ENCODE measurements at places on chromosomes 3 and 15. TPM values are rescaled to one million over a fixed set of nuclear protein-coding genes. Genes with fewer than 3 reads are reported as not detected.

The PRTG gene
- 3.6 TPM for total RNA-seq

The LYZL4 gene
- not detected for total RNA-seq

The ST3GAL6 gene
- 8.3 TPM for total RNA-seq

The TEX264 gene
- 11.8 TPM for total RNA-seq

The CPOX gene
- total RNA-seq = 33.4 TPM

The TUSC7 gene
- total RNA-seq = not detected

The EPHB1 gene
- 7.0 TPM for total RNA-seq

DNA sequence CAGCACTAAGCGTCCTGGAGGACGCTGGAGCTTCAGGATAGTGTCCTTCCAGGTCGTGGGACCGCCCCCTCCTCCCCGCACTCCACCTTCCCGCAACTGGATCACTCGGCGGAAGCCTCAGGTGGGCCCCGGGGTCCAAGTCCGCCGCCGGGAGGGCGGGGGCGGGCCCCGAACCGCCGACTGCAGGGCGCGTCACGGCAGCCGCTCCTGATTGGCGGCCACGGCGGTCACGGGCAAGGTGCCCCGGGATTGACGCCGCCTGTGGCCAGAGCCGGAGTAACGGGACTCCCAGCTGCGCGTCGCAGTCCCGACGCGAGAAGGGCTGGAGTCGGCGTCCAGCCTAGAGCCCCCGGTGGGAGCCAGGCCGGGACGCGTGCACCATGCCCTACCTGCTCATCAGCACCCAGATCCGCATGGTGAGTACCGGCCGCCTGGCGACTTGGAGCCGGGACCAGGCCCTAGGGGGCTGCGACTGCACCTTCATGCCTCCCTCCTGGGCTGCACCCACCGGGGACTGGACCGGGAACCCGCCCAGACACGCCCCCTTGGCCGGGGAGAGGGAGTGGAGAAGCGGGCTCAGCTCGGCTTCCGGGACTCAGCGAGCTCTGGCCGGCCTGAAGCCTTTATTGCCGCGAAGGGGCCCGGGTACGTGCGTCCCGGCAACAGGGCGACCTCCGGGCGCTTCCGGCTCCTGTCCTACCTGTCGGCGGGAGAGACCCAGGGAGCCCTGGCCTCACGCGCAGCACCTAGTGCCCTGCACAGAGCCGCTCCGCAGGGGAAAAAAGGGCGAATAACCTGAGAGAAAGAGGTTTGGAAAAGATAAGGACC lies at the start of gene GCHFR:
Gene GCHFR, plus strand, starts transcription at position 268 of the 828 bp plus-strand sequence. Its CDS starts 113 bp downstream, at position 381.
- peak; percentile 81 for DNase-seq

DNA sequence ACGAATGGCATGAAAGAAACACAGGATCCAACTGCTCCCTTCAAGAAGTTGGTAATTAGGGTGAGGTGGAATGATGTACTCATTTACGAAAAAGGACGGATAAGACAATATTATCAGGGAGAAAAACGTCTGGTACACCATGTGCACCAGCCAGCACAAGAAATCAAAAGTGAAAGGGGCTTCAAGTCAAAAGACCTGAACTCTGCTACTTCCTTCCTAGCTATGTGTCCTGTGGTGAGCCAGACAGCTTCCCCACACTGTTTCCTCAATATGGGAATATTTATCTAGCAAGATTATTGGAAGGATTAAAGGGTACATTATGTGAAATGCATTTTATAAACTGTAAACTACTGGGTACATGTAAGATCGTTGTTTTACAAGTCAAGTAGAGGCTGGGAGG lies 33.9 kb downstream of the RAB27A start:
- no peak for DNase-seq

DNA sequence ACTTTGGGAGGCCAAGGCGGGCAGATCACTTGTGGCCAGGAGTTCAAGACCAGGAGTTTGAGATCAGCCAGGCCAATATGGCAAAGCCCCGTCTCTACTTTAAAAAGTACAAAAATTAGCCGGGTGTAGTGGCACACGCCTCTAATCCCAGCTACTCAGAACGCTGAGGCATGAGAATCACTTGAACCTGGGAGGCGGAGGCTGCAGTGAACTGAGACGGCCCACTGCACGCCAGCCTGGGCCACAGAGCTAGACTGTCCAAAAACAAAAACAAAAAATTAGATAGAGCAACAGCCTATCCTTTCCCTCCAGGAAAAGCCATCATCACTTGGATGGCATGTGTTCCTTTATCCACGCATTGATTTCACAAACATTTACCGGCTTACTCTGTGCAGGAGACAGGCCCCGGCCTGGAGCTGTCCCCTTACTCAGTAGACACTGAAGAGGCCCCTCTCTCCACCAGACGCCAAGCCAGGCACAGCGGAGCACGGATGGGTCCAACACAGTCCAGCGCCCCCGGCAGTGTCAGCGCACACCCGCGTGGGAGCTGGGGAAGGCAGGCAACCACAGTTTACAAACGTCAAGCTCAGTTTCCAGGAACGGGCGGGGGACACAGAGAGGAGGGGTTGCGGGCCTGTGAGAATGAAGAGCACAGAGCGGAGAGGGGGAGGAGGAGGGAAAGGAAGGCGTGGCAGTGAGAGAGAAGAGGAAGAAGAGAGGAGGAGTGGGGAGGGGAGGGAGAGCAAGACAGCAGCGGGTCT lies 3.1 kb downstream of the GP5 start:
- DNase-seq = peak; percentile 45

DNA sequence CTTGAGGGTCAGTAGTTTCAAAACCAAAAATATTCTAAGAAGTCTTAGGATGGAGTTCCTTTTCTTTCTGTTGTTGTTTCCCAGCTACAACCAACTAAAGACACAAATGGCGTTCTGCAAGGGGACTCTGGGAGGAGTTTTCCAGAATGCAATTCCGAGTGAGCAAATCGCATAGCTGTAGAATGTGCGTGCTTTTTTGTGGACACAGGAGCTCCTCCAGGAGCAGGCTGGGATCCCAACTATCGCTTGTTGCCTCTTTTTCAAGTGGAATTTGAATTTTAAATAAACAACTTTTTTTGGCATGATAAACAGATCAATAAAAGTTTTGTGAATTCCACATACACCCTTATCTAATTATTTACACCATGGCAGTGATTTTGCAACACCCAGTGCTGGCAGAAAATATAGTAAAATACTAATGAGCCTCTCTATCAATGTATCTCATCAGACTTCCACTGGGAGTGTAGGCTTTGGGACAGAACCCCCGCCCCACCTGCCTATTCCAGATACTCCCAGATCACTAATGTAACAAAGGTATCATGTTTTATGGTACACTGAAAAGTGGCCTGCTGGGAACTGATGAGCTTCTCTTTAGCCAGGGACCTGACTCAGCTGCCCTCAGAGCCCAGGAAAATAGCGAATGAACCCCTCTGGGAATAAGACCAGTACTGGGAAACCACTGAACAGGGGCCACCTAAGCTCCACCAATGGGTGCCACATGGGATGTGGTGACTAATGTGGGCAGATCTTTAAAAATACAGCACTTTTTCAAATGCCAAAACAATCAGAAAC lies 66.4 kb downstream of the LMCD1 start:
- DNase-seq = no peak

DNA sequence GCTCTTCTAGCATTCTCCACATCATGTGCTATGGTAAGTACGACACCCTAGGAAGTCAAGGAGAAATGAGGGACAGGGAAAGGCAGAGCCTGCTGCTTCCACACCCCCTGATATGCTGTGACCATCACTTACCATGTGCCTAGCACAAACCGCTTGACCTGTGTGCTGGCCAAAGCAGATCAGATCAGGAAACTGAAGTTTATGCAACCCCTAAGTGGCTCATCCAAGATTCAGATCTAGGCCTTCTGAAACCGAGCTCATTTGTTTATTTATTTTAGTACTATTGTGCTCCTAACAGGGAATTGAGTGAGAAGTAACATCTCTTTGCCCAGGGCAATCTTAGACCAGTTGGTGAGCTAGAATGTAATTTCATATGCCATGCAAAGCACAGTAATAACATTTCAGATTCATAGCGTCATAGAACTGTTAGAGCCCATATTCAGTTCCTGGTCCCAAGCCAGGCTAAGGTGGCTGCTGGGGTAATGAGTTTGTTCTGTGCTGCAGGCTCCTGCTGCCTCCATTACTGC lies at the start of gene RTP2:
Gene RTP2, minus strand, starts transcription at position 51 of the 527 bp plus-strand sequence. CDS start 429 bp downstream, outside the sequence.
- DNase-seq = no peak

- no peak for DNase-seq
Observed at GRCh38 chr15:76160426-76161152, 100.8 kb downstream of the TMEM266 start.

DNA sequence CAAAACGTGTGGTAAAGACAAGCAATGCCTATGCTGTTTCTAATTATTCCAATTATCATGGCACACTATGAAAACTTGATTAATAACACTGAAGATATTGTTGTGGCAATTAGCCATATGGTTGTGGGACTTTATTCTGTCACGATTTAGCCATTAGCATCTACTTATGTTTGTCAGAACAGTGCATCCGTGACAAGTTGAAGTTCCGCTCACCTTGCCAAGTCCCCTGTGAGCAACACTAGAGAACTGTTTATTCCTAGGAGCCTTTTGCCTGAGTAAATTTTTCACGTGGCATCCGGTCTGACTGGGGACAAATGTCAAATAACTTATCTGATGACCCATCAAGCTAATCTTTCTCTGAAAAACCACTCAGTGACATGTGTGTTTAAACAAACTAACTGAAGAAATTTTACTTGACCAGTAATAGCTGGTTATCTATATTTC lies 403.3 kb downstream of the TBC1D5 start:
- DNase-seq = no peak

DNA sequence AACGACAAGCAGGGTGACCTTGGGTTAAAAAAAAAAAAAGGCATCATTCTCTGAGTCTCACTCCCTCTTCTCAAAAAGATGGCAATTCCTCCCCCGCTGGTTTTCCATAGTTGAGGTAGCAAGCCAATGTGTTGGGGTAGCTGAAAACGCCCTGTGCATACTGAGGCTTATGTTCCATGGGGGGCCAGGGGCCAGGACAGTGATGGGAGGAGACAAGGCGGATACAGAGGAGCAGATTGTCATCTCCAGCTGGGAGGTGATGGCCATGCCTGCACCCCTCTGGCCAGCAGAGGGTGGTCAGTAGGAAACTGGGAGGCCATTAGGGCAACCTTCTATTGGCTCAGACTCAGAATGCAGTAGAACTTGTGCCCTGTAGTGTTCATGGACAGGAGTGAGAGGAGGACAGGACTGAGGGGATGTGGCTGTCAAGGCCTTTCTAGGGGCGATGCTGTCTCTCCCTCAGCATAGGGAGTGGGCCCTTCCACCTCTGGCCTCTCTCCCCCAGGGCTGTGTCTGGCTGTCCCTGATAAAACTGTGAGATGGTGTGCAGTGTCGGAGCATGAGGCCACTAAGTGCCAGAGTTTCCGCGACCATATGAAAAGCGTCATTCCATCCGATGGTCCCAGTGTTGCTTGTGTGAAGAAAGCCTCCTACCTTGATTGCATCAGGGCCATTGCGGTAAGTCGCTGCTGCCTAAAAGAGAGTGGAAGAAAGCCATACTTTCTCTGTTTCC lies 1.9 kb downstream of the TF start:
- no peak for DNase-seq

DNA sequence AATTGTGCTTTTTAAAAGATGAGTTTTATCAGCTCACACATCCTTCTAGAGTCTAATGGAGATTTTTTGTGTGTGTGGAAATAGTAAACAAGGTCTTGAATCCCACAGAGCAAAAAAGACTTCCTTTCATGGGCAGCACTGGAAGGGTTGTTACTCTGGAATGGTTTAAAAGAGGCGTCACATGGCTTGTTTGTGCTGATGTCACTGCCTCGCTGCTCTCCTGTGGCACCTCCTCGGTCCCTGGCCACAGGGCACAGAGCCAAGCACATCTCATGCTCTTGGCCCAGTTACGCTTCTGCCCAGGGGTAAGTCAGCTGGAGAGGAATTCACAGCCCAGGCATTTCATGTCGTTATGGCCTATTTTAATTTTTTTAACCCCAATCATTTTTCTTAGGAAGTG lies 53.2 kb downstream of the PGPEP1L start:
- DNase-seq = no peak

- DNase-seq = no peak
Observed at GRCh38 chr3:122755491-122755890, 38.1 kb downstream of the HSPBAP1 start.

GRCh38 chr15:57704441-57704840 lies 2.1 kb upstream of the POLR2M start:
- DNase-seq = no peak

DNA sequence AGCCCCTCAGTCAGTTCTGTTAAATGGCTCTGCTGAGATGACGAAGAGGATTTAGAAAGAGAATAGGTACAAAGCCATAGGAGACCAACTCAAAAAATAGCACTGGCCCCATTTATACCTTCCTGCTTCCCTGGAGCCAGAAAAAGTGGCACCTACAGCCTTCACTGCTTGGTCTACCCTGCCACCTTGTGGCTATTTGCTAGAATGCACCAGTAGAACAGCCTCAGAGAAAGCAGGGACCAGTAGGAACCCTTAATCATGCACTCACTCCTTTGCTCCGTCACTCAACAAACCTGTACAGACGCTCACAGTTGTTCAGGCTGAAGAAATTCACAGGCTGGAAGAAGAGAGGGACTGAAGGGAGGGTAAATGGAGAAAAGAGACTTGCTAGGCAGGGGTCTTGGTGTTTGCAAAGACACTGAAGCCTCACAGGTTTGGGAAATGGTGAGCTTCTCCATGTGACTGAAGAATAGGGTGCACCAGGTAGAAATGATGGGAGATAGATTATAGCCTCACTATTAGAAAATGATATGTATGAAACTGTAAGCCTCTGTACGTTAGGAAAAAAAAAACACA lies 12.1 kb upstream of the RTP2 start:
- peak; percentile 81 for DNase-seq

GRCh38 chr3:94372026-94372425 lies 309.2 kb downstream of the NSUN3 start:
- DNase-seq = no peak

- DNase-seq = no peak
Observed at GRCh38 chr3:127691489-127691888, 18.7 kb downstream of the ABTB1 start.

GRCh38 chr15:24878153-24878552 lies 76.6 kb upstream of the SNRPN start:
- DNase-seq = peak; percentile 26

DNA sequence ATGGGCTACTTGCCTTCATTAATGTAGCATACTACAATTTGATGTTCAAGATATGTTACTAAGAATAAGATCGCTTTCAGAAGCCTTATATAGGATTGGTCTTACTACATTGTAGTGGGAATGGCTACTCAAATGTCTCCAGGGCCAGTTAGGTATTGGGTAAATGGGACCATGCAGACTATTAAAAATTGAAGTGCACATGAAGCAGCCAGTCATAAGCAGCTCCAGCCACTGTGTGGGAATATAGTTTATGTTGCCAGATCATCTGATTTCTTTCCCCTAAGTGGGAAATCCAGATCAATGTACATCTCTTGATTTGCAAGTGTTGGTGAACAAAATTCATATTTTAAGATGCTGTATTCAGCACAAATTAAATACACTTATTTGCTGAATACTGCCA lies 5.1 kb downstream of the CTNNB1 start:
- no peak for DNase-seq

Measured in WTC11 (cell line).